Stimulated activated CD8-positive, alpha-beta memory T cell treated with anti-CD3 and anti-CD28 coated beads, Interleukin-7, amount 100 ng/mL, for 24 hours (primary cell): ENCODE measurements at places on chromosomes 11 and 22.

GRCh38 chr11:4482445-4482844 lies at the start of gene OR52K1:
Gene OR52K1 (plus strand): TSS chr11:4482646. CDS start chr11:4488901, 6,255 bp downstream.
- no peak for DNase-seq

- no peak for DNase-seq
Observed at GRCh38 chr11:78961247-78961646, 386.6 kb upstream of the NARS2 start.

DNA sequence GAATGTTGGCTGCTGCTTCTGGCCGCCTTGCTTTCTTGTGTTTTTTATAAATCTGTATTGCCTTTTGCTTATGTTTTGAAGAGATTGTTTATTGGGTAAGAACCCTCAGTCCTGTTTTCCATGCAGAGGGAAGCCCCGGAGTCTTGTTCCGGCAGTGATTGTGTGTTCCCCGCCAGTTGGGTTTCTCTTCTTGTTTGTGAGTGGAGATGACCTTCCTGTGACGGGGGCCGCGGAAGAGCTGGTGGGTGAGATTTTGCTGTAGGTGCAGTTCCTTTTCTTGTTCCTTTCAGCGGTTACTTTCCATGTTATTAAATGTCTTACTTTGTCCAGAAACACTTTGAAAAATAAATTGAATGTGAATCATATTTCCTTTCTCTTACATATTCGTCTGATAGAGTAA lies 8.3 kb downstream of the TBC1D22A start:
- no peak for DNase-seq

GRCh38 chr11:131912134-131912533 lies 541.7 kb downstream of the NTM start:
- DNase-seq, result no peak

DNA sequence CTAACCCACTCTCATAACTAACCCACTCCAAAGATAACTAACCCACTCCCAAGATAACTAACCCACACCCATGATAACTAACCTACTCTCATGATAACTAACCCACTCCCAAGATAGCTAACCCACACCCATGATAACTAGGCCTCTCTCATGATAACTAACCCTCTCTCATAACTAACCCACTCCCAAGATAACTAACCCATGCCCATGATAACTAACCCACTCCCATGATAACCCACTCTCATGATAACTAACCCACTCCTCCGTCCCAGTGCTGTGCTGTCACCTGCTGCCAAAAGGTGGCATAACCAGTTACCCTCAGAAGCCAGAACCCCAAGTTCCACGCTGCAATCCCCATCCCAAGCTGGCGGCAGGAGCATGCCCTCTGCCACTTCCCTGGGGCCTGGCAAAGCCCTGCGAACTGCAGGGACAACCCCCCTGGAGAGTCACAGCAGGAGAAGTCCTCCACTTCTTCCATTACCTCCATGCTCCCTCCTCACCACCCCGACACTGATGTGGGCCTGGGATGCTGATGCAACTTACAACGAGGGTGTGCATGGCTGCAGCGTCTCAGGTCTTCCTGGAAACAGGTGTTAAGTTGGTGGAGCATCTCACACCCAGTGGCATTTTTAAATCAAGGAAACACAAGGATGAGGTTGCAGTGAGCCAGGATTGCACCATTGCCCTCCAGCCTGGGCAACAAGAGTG lies 30.8 kb upstream of the CELSR1 start:
- no peak for DNase-seq
